Activated T-cell treated with anti-CD3 and anti-CD28 coated beads, Interleukin-2, amount 50 U/mL, for 4 hours (primary cell): ENCODE measurements at places on chromosomes 4 and X.
A peak's percentile ranks its signal among the peaks of the same experiment; 100 is the strongest.

GRCh38 chr4:181507938-181508337 is 735.3 kb upstream of the TENM3 start:
- DNase-seq: no peak

- DNase-seq: no peak
Measured at GRCh38 chr4:126238013-126238412, 923.3 kb downstream of the FAT4 start.

- DNase-seq: no peak
Measured at GRCh38 chr4:2141762-2142451, 82.8 kb downstream of the NAT8L start.

DNA sequence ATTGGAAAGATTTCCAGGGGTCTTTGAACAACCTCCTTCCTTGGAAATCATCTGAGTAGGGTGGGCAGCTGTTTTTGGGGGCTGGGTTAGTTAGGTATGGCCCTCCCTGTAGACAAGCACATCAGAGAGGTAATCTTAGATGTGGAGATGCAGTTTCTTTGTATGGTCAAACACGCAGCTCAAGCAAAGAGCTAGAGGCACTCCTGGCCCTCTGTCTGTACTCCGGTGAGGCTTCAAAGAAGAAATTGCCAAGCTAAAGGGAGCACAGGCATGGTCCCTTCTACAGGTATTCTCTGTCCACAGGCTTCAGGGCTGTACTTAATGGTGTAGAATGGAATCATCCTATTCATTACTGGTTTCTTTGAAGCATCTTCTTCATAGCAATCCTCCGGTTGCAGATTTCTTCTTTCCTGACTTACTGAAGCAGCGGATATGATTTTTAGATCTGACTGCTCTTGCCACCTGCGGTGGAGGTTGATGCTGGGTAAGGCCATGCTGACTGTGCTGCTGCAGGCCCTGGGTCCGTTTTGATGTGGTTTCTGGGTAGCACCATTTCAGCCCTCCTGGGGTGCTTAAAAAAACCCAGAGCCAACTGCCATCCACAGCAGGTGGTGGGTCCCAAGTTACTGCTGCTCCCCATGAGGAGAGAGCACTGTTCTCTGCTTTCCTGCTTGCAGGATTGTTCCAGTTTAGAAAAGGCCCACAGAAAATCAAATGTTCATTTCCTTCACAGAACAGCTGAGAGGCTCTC is 318.9 kb upstream of the GATB start:
- no peak for DNase-seq

- no peak for DNase-seq
Measured at GRCh38 chrX:119389214-119389613, 9.9 kb upstream of the SLC25A43 start.

GRCh38 chr4:170623899-170624298 is 534.1 kb upstream of the AADAT start:
- no peak for DNase-seq

DNA sequence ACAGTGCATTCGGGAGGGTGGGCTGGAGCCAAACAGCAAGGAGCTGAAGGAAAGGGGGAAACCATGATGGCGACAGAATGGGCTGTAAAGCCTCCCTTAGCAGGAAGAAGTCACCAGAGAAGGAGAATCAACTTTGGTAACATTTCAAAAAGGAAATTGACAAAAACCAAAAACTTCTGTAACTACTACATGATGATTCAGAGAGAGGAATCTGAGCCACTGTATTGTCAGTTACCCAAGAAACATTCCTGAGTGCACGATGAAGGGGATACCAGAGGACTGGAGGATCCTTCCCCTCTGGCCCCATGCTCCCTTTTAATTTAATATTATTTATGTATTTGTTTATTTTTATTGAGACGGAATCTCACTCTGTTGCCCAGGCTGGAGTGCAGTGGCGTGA is 26.3 kb downstream of the PDHA1 start:
- no peak for DNase-seq

DNA sequence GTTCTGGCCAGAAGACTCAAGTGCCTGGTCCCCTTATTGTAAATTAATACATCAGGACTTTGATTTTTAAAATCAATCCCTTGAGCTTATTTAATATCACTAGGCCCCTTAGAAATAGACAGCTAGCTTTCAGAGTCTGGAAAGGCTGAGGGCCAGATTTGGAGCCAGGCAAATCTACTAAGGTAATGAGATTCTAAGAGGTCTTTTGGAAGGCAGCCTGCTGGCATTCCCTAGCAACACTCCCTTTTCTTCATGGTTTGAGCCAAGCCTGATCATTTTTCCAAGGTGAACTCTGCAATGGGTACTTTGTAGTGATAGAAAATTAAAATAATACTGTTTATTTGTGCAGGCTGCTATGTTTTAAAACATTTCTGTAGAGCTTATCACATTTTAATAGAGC is 378.5 kb downstream of the FAT4 start:
- DNase-seq: no peak

- no peak for DNase-seq
Measured at GRCh38 chr4:165738571-165738970, 134.5 kb upstream of the TLL1 start.

DNA sequence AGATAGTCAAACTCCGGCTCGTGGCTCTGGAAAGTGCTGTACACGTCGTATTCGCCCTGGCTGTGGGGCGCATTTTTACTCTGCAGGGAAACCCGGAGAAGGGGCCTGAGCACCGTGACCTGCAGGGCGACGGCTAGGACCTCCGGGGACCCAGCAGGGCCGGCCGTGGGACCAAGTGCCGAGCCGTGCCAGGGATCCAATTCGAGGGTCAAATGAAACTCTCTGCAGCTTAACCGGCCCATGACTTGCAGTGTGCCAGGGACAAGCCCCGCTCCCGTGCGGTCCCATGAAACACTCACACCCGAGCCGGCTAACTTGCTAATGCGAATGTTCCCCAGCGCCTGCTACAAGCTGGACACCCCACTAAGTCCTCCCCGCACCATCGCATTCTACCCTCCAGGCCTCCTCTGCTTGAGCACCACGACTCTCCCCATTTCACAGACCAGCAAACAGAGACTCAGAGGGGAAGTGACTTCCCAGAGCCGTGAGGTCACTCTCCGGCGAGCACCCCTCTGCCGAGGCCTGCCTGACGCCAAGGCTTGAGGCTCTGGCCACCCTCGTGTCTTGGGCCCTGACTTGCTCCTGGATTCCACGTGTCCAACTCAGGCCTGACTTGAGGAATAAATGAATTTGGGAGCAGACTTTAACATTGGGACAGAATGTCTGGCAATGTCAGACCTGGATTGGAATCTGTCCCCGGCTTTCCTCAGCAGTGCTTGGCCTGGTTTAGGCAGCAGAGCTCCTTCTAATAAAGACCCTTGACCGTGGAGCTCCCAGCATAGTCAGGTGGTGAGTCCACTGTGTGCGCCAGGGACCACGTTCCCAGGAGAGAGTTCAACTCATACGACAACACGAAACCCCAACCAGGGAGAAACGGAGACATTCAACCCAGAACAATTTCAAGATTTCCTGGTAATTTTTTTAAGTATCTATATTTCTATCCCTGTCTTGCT is 93.6 kb downstream of the PPP2R2C start:
- DNase-seq: no peak

- DNase-seq: no peak
Measured at GRCh38 chr4:146267826-146268225, 53.5 kb downstream of the REELD1 start.

DNA sequence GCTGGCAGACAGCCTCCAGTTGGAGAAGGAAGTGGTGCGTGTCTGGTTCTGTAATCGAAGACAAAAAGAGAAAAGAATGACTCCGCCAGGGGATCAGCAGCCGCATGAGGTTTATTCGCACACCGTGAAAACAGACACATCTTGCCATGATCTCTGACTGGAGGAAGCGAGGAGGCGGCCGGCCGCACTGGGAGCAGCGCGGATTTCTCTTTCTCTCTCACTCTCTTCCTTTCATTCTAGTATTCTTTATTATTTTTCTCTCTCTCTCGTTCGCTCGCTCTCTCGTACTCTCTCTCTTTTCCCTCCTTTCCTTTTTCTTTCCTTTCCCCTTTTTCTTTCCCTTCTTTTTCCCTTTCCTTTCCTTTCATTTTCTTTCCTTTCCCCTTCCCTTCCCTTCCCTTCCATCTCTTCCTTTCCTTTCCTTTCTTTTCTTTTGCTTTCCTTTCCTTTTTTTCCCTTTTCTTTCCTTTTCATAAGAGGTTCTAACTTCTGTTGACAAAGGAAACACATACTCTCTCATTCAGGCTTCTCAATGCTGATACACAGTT is 1.2 kb downstream of the POU3F4 start:
- no peak for DNase-seq

- peak; percentile 15 for DNase-seq
Measured at GRCh38 chr4:76896614-76897535, 1.1 kb downstream of the SOWAHB start.
